ENCODE measurements at places on chromosomes 16 and 17.

- no peak for DNase-seq
These were observed 1.5 kb upstream of the GFAP start for GRCh38 chr17:44916781-44917241.

DNA sequence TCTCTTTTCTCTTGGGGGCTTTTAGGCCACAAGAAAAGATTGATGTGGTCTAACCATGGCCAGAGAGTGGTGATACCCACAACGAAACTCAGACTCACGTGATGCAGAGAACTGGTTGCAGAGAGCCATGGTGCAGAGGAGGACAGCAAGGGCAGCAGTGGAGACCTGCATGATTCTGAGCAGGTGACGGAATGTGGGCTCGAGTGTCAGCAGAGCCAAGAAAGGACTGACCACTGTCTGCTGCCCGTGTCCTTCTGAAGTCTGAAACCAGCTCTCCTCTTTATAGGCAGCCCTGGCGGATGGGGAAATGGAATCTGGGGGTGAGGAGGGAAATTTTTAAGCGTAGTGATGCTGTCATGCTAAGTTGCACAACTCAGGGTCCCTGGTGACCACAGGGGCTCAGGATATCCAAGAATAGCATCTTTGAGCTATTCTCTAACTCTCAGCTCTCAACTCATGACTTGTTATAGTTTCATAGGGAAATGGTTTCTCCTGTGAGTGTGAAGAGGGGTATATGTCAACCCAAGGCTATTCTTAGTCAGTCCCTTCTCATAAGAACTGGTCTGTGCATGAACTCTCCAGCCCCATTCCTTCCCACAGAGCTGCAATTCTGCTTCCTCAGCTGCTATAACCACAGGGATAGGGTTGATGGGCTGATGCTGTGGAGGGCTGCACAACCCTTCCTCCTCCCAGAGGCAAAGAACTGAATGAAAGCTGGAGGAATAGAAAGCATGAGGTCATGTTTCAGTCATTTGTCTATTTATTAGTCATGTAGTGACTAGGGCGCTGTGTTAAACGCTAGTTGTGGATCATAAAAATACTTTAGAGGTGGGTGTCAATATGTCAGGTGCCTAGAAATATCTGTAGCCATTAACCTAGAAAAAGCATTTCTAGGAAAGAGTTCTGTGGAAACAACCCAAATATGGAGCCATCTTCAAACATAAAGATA is at the start of gene CCL3:
TSS of gene CCL3 (minus strand) at position 256 of the 949 bp plus-strand sequence. CDS start at position 171, 85 bp downstream.
- no peak for DNase-seq

DNA sequence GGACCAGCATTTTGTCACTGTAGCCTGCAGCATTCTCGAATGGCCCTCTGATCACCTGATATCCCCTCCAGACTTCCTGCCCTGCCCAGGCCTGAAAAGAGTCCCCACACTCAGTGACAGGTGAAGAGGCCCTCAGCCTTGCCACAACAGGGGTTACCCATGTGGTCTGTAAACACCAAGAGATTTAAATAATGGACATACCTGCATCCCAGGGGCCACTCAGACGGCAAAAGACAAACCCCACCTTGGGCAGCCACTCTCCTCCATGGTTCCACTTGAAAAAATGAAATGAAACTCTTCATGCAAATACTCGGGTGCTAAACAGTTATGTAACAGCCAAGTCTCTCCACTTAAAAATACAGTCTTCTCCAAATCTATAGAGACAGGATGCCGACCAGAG is 22.9 kb upstream of the PECAM1 start:
- no peak for DNase-seq

- DNase-seq, result no peak
These were observed 64.5 kb downstream of the MPRIP start for GRCh38 chr17:17106756-17107155.

DNA sequence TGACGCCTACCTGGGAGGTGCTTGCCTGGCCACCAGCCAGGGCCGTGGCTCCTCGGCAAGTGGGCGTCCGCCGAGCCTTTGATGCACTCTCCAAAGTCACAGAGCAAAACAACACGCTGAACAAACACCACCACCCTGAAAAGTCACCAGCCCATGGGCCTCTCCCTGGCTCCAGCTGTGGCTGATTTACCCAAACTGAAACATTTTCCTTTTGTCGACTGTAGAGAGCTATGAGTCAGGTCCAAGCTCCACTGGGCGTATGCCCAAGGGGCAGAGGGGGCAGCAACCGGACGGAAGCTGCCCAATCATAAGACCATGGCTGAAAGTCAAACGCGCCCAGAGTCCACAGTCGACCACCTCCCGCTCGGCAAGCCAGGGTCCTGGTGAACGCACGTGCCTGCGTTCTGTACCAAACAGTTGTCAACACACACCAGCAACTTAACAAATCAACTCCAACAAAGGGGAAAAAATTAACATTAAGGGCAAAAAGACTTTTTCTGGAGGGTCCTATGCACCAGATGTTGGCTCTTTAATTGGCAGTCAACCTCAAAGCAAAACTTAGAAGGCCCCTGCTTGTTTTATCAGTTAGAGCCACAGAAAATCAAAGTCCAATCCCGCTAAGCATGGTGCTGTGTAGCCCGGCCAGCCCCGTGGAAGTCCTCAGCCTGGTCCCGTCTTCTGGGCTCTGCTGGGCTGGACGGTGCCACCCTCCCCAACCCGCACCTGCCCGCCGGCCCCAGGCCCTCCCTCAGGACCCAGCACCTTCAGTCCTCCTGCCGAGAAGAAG is 47.3 kb downstream of the TBC1D16 start:
- DNase-seq, result no peak

- DNase-seq, result no peak
These were observed 12.8 kb downstream of the TELO2 start for GRCh38 chr16:1505912-1506311.

DNA sequence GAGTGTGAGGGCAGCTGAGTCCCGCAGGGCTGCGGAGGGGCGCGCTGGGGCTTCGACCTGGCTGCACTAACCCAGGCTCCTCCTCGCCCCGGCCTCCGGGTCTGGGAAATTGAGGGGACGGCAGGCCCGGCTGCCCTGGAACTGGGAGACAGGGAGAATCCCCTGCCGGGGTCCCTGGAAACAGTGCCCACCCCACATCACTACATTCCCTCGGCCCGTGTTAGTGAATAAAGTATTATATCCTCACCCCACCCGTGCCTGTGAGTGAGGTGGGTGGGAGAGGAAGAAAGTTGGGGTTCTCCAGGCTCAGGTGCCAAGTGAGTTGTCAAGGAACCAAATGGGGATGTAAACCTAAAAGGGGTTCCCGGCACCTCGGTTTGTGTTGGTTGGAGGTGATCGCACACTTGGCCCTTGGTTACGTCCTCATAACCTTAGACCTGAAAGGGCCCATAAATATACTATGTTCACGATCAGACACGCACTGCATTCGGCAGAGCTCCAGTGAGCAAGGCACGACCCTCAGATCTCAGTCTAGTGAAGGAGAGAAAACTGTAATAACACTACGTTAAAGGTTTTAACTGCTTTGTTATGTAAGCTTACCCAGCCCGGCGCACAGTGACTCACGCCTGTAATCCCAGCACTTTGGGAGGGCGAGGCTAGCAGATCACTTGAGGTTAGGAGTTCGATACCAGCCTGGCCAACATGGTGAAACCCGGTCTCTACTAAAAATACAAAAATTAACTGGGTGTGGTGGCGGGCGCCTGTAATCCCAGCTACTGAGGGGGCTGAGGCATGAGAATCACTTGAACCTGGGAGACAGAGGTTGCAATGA is 11.2 kb downstream of the ZNF771 start:
- no peak for DNase-seq

DNA sequence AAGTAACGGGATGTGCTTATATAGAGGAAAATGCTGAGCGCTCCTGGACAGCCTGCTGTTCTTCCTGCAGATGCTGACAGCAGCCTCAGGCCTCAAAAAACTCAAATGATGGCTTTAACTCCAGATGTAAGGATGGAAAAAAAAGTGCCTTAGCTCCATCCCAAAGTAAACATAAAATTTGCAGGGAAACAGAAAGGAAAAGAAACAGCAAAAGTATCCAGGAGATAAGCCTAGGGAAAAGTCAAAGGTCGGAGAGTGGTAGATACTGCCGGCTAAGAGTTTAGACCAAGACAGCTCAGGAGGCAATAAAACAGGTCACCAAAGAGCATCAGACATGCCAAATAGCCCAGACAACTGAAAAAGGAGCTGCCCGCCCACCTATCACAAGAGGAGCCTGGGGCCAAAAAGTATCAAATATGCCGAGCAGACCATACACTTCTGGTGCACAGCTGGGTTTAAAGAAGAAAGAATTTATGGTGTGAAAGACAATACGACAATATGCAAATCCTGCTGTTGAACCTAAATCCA is 6.9 kb downstream of the KRT31 start:
- no peak for DNase-seq

GRCh38 chr17:36060816-36061215 is 3.3 kb upstream of the CCL18 start:
- DNase-seq, result no peak

- no peak for DNase-seq
These were observed 63.6 kb downstream of the NUP93 start for GRCh38 chr16:56793492-56793891.

DNA sequence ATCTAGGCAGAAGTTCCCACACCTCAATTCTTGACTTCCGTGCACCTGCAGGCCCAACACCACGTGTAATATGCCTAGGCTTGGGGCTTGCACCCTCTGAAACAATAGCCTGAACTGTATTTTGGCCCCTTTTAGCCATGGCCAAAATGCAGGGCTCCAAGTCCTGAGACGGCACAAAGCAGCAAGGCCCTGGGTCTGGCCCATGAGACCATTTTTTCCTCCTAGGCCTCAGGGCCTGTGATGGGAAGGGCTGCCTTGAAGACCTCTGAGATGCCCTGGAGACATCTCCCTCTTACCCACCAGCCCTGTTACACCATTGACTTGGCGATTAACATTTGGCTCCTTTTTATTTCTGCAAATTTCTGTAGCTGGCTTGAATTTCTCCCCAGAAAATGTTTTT is 238.6 kb downstream of the CDH13 start:
- DNase-seq, result no peak

DNA sequence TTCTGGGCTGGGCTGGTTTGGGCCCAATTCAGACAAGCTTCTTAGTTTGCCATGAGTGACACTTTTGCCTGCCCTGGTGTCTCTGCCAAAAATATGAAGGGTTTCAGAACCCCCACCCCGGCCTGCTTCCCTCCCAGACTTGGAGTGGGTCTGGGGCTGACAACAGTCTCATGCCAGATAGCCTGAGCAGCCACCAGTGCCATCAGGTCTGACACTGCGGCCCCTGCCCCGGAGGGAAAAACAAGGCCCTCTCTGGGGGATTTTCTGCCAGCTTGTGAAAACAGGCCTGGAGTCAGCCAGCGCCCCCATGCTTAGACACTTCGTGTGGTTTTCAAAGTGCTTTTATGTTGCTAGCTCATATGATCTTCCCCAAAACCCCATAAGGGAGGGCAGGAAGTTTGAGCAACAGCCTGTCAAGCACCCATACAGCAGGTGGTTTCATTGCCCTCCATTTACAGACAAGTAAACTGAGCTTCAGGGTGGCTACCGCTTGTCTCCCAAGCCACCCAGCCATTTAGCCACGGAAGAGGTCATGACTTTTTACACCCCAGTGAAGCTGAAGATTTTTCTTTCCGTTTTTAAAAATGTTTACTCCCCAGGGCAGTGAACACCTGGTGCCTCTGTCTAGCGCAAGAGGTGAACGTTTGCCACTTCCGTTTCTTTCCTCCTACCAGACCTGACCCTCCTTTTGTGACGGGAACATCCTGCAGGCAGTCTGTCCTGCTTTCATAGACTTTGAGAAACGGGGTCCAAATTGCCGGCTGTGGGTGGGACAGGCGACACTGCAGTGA is 300.6 kb downstream of the SEC14L1 start:
- peak; percentile 74 for DNase-seq

DNA sequence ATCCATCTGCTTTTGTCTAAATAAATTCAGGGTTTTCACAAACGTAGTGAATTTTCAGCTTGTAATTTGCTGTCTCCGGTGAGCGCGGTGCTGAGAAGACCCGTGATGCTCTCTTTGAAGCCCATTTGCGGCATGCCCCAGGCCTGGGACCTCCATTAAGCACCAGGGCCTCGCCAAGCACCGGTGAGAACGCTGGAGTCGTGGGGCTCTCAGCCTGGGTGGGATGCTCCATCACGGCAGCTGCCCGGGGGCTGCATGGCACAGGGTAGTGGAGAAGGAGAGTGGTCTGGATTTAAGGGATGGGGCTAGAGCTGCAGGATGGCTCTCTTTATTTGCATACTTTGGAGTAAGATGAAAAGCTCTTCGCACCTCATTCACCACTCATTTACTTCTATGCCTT is 248.7 kb downstream of the ABCC12 start:
- DNase-seq, result no peak

DNA sequence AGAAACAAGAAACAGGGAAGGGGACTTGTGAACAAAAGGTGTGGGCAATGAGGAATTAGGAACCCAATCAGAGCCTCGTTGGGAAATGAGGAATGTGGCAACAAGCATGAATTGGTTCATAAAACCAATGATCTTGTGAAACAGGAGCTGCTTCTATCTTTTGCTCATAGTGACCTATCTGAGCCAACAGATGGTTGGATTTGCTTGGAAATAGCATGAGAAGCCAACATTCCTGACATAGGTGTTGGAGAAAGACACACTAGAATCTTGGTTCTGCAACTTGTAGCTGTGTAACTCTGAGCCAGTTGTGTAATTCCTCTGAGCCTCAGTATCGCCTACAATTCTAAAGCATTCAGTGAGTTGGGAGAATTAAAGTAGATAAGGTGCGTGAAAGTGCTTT is 251.9 kb upstream of the AXIN2 start:
- no peak for DNase-seq

- no peak for DNase-seq
These were observed 9.1 kb downstream of the CEP20 start for GRCh38 chr16:15879255-15879811.

DNA sequence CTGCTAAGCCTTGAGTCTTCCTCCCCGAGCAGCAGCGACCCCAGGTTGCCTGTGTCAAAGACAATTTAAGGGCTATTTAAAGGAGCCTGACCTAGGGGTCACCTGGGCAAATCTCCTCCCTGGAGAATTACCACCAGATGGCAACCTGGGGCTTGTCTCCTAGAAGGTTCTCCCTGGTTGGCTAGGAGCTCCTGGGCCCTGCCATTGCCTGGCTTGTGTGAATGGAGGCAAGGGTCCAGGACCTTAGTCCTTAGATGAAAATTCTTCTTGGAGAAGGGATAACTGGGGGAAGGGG is 51.3 kb upstream of the TAC4 start:
- no peak for DNase-seq

- no peak for DNase-seq
These were observed 18.4 kb upstream of the PDK2 start for GRCh38 chr17:50076591-50077235.

- peak; percentile 54 for DNase-seq
These were observed 737 bp downstream of the NUDT16L1 start for GRCh38 chr16:4693956-4694641.
